ENCODE measurements at places on chromosomes 3 and 15.

DNA sequence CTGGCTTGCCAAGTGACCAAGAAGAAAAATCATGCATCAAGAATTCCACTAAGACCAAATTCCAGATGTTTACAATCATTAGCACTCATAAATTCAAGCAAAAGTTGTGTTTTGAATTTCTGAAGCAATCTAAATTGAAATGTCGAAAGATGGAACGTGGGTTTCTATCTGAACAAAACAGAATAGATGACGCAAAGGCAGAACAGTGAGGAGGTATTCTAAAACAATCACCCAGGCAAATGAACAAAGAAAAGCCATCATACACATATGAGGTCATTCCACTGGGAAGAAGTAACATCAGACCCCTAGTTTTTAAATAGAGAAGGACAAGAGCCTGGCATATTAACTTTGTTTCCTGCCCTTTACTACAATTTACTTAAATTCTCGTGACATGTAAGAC, 58.0 kb downstream of the MCF2L2 start:
- DNase-seq = no peak

DNA sequence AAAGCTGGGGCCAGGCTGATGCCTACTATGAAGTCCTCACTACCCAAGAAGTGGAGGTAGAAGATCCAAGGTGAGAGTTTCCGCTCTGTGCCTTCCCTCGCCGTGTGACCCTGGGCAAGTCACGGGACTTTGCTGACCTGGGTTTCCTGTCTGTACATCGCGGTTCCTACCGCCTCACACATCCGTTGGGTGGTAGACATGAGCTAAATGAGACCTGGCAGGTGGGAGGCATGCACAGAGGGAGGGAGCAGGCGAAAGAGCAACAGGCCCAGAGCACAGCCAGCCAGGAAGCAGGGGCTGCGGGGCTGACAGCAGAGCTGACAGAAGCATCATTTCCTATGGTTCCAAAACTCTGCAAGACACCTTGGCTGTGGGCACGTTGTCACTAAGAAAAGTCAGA, 157.3 kb upstream of the BHLHE40 start:
- DNase-seq = peak; percentile 61

DNA sequence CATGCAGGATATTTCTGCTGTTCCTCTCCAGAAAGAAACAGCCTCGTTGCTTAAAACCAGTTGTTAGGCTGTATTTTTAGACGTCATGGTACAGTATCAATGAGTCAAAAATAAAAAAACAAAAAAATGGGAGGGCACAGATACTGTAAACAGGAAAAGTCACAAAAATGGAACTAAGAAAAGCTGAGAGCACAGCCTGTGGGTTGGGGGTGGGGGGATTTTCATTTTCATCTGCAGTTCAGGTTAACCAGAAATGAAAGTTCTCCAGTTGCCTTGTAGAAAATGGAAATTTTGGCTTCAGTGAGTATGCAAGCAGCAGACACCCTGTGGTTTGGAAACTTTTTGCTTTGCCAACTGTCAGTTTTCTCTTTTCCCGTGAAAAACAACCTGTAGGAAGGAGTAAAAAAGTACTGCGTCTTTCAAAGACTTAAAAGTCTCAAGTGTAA, 59.0 kb downstream of the FRMD4B start:
- DNase-seq = no peak

GRCh38 chr3:38538773-38539353, 42.7 kb downstream of the EXOG start:
- DNase-seq = no peak

GRCh38 chr3:129211772-129212171, 28.1 kb upstream of the CNBP start:
- DNase-seq = no peak

- DNase-seq = no peak
Measured at GRCh38 chr3:13532085-13532484, 16.8 kb upstream of the FBLN2 start.

DNA sequence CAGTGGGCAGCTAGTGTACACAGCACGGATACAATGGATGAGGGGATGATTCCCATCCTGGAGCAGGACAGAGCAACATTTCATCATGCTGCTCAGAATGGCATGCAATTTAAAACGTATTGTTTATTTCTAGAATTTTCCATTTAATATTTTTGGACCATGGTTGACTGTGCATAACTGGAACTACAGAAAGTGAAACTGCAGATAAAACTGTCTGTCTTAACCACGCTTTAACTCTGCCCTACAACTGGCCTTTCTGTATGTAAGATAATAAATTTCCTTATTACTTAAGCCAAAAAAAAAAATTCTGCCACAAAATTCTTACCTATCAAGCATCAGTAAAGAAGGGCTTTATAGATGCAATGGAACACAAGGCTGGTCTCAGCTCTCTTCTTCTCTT, 33.4 kb downstream of the AP3S2 start:
- no peak for DNase-seq

DNA sequence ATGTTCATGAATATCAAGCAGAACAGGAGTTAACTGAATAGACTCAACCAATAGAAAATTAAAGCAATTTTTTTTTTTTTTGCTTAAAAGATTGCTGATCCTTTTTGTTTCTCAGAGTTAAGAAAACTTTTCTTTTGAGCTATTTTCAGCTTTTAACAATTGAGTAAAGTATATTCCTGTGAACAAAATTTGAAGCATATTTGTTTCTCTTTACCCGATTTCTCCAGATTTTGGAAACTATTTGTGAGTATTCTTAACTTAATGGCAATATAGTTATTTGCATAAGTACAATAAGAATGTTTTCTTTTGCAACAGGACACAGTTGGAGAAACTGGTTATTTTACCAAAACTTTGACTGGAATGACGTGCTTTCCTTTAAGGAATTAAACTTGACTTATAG, 53.4 kb upstream of the C15orf39 start:
- DNase-seq = no peak

DNA sequence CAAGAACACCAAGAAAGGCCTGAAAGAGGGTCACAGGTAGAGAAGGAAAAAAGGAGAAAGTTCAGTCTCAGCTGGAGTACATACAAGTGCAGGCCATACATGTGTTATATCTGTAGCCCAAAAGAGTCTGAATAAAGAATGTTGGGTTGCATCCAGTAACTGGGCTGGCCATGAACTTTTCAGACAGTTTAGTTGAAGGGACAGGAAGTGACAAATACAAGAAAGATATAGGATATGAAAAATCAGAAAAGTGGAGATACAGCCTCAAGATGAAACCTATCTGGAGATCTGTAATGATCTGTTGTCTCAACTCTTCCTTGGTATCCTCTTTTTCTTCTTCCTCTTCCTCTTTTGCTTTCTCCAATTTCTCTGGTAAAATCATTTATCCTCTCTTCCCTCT, 671.7 kb downstream of the MECOM start:
- no peak for DNase-seq

DNA sequence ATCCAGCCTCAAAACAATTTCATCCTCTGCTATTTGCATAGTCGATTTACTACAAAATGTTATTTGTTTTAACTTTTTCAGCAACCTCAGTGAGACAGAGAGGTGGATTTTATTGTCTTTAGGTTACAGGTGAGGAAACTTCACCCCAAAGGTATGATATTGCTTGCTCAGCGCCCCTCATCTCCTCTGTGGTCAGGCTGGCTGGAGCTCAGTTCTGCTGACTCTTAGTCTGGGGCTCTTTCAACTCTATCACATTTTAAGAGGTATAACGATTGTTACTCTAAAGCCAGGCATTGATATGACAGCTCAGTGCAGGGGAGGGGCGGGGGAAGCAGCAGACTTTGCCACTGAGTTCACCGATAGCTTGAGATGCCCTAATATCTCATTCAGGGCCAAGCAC, 103.0 kb upstream of the DPH6 start:
- no peak for DNase-seq

DNA sequence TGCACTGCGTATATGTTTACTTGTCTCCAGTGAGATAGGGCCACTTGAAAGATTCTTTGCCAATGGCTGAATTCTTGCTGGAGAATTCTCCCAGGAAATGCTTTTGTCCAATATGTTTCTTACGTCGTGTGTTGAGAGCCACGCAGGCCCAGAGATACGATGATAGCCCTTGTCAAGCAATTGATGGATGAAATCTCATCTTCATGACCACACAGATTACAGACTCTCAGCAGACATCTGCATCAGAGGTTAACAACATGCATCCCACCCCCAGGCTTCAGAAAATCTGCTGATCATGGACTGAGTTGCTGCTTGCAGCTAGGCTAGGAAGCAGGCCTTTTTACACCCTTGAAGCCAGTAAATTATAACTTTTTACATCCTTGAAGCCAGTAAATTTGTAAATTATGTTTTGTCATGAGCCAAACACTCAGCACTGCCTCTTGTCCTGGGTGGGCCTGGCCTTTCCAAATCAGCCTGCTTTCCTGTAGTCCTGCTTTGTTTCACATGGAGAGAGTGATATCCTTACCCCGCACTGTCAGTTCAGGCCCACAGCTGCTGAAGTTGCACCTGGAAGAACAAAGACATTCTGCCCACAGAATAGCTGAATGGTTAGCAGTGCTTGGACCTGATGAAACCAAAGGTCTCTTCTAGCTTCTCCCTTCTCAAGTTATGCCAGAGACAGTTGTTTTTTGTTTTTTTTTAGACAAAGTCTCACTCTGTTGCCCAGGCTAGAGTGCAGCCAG, 84.4 kb downstream of the GPR156 start:
- DNase-seq = no peak

DNA sequence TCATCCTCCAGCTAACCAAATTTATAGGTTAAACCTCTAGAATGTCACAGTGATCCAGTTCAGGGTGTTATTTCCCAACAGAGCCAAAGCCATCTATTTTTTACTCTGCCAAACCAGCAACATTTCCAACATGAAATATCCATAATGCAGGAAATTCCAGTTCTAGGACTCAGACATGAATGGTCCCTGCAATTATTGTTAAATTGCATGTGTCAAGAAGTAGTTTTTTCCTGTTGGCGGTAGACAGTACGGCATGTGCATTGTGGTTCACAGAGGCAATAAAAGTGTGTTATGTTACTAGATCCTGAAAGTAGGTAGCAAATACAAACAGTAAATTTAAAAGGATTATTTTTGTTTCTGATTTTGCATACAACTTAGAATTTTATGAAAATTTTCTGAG, 215.7 kb upstream of the THBS1 start:
- DNase-seq = no peak

- DNase-seq = no peak
Measured at GRCh38 chr15:28911310-28911931, 25.6 kb downstream of the APBA2 start.

DNA sequence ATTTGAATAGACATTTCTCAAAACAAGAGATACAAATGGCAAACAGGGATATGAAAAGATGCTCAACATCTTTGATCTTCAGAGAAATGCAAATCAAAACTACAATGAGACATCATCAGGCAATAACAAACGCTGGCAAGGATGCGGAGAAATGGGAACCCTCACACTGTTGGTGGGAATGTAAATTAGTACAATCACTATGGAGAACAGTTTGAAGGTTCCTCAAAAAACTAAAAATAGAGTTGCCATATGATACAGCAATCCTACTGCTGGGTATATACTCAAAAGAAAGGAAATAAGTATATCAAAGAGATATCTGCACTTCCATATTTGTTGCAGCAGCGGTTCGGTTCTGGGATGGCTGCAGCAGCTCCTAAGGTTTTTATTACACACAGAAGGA, 16.8 kb upstream of the LARS2 start:
- DNase-seq = no peak

GRCh38 chr3:61936344-61936937, 375.1 kb downstream of the PTPRG start:
- peak; percentile 1 for DNase-seq

GRCh38 chr3:196641333-196642054, 2.0 kb downstream of the NRROS start:
- no peak for DNase-seq

- no peak for DNase-seq
Measured at GRCh38 chr3:74648107-74648506, 33.6 kb upstream of the CNTN3 start.

DNA sequence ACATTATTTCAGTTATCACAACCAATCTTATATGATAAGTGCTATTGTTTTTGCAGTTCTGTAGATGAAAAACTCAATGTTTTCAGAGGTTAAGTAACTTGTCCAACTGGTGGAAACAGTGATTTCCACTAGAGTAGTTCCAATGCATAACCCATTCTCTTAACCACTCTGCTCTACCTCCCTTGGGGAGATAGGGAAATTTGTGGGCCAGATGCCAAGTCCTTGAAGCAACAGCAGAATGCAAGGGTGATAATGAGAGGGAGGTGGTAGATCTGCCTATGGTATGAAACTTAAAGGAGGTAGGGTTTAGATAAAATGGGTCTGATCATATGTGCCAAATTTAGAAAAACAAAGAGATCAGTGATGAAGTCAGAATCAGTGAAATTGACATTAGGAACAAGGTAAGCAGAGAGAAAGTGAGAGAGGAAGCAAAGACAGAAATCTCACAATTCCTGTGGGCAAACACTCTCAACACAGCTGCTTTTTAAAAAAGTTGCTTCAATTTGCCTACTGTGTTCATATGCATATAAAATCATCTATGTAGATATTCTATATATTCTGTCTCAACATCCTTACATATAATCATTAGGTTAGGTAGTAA, 50.5 kb upstream of the UBP1 start:
- no peak for DNase-seq

- no peak for DNase-seq
Measured at GRCh38 chr3:123284399-123285010, 82.8 kb downstream of the SEC22A start.

DNA sequence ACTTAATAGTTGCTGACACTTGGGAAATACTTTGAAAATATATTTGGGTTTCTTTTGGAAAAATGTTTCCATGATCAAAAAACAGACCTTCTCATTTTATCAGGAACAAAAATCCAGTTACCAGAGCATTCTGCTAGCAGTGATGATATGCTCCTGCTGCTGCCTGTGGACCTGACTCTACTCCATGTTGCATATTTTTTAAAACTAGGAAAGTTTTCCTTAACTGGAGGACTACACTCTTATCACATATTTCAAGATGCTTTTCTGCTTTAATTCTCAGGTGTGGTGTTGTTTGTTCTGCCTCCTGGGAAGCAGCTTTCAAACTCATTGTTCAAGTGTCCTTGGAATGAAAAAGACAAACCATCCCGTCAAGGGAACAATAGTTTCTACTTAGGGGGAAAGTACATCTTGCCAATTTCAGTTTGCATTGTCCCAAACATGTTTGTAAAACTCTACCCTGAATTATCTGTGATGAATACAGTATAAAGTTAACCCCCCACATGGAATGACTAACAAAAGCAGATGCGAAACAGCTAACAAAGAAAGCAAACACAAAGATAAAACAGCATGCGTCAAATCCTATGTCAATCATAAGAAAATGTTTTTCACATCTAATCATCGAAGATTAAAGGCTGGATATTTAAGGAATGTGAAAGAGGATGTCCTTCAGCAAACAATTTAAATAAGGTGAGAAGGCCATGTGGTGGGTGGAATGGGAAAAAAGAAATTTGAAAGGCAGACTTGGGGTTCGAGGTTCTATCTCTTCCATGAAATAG, 40.1 kb upstream of the PSMD6 start:
- DNase-seq = no peak

- DNase-seq = no peak
Measured at GRCh38 chr15:68431037-68431791, 749 bp downstream of the ITGA11 start.
